Heart left ventricle (tissue), 16 donors: ENCODE measurements at places on chromosomes 6 and 20. TPM values are rescaled to one million over a fixed set of nuclear protein-coding genes. Genes with fewer than 3 reads are reported as not detected.

GRCh38 chr6:136117081-136117480 is 133.0 kb downstream of the MTFR2 start:
- no peak for DNase-seq

DNA sequence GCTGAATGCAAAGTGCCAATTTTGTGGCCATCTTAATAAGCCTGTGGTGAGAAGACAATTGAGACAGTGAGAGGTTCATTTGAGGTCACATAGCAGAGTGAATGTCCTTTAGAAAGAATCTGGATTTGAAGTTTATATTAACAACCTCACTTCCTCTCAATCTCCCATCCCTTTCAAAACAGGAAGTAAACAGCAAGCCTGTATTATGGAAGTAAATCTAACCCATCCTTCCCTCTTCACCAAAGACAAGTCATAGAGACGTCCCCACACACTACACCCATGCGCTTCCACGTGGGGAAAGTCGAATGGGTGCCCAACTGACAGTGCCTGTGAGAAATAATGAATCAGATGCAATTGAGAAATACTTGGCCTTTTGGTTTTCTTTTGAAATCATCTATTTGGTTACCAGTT is 28.8 kb upstream of the CCND3 start:
- DNase-seq, result no peak

GRCh38 chr6:89311530-89311852 is 3.6 kb downstream of the GABRR2 start:
- no peak for DNase-seq

DNA sequence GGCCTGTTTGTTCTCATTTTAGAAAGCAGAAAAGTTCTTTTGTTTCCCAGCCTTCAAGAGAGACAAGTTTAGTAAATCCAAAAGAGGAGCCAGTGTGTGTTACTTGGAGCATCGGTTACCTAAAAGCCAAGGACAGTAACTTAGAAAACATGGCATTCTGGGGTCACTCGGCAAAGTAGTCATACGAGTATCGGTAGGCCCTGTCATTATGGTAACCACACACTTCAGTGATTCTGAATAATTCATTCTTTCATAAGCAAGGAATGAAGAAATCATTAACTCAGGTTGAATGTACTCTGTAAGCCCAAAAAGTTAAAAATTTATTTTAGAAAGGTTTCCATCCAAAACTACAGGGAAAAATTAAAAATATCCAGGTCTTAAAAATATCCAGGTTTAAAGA is 34.0 kb downstream of the CNKSR3 start:
- no peak for DNase-seq

Gene FKBP1C
- 0.57 TPM for total RNA-seq
